ENCODE measurements at places on chromosomes 1 and 21.

DNA sequence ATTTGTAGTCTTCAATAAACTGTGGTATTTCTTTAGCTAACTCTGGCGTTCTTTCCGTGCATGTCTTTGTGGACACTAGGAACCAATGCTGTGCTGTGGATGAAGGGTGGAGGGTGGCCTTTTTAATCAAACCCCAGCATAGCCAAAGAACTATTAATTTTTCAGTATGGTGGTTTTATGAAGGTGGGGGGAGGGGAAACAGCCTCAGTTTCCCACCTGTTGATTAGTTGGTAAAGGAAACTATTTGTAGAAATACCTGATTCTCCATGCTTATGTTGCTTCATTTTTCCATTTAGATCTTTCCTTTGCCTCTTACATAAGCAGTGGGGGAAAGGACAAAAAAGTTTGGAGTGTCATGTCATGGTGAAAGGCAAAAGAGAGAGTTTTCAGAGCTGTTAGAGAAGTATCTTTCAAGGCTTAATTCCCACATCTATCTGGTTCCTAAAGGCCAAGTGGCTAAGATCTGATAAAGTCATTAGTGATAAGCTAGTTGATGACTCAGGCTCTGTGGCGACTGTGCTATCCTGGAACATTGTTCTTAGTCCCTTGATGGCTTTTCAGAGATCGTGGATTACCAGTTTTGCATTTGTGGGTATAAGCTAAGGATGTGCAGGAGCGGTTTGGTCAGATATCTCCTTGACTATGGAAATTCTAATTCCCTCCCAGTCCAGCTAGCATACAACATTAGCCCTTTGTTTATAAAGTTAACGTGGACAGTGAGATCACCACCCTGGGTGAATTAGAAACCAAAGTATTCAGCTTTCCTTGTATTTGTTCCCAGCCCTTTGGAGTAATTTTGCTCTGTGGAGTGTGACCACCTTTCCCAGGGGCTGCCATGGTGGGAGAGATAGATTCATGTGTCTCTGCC is 8.7 kb upstream of the HAX1 start:
- no peak for DNase-seq

DNA sequence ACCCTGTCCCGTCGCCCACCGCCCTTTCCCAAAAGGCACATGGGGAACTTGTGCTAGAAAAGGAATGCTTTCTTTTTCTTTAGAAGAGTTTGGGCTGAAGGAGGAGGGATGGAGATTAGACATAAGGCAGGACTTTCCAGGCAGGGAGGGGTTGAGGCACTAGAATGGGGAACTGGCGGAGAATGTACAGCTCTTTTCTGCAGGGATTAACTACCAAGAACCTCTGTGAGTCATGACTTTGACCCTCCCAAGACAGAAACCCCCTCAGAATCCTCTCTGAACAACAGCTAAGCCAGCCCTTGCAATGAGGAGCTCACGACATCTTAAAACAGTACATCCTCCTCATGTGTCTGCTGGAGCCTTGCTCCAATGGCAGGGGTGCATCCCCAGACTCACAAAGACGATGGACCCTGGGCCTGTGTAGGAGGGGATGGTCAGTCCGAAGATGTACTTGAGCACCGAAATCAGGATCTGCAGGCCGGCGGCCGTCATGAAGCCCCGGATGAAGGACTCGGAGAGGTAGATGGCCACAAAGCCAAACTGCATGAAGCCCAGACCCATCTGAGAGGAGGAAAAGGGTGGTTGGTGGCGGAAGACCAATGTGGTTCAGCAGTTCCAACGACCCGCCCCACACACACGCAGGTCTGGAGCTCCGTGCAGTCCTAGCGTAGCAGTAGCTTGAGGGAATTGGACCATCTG is 13.6 kb downstream of the SLC26A9 start:
- DNase-seq = no peak

DNA sequence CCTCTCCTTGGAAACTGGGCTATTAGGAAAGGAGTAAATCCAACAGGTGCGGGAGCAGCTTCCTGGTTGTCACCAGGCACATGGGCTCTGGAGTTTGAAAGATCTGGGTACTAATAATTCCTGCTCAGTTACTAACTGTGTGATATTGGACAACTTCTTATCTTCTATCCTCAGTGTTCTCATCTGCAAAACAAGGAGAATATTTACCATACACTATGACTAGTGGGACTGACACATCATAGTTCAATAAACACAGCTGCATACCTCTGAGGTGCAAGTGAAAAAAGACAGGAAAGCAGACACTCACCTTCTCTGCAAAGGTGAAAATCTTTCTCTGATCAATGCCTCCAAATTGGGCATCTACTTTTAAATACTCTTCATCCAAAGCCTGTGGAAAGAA is 19.7 kb downstream of the YARS1 start:
- no peak for DNase-seq

- no peak for DNase-seq
Observed at GRCh38 chr1:206651958-206652890, 16.9 kb downstream of the DYRK3 start.

DNA sequence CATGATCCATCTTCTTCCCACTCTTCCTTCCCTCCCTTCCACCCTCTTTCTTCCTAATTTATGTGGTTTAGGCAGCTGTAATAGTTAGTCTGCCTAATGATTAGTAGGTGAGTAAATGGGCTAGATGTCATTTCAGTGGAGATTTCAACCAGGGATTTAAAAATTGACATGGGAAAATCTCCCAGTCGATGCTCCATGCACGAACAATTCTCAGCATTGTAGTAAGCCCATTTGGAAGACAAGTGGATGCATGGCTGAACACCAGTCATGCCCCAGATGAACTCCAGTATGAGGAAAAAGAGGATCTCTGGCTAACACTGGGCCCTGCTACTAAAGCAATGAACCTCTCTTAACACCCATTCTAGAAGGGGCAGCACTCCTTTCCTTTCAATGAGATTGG is 25.3 kb downstream of the CHI3L2 start:
- DNase-seq = no peak

GRCh38 chr1:157819896-157820295 is at the start of gene FCRL1:
Gene FCRL1, minus strand, starts transcription at chr1:157820120. Its CDS starts 83 bp downstream, at chr1:157820037.
- DNase-seq = no peak

- DNase-seq = no peak
Observed at GRCh38 chr1:223114871-223115270, 28.2 kb downstream of the TLR5 start.

DNA sequence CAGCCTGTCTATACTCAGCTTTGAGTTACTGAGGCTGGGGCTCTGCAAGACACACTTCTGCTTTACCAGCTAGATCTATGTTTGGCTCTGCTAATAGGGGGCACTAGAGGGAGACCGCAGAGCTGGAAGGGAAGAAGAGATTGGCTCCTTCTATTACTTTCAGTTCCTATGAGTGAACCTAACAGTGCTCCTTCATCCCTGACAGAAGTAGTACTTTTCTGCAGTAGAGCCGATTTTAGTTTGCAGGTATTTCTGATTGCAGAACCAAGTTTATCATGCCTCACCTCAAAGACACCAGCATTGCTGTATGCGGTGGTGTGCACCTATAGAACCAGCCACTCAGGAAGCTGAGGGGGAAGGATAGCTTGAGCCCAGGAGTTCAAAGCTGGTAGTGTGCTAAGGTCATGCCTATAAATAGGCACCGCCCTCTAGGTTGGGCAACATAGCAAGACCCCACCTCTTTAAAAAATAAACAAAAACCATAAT is 5.7 kb upstream of the ZDHHC18 start:
- no peak for DNase-seq

- DNase-seq = peak; percentile 47
Observed at GRCh38 chr1:37513795-37514349, 694 bp downstream of the MEAF6 start.

- no peak for DNase-seq
Observed at GRCh38 chr1:7508934-7509519, 262.1 kb upstream of the VAMP3 start.

GRCh38 chr21:33844104-33844889 is 71.3 kb downstream of the ATP5PO start:
- no peak for DNase-seq

- no peak for DNase-seq
Observed at GRCh38 chr1:39269791-39270342, 65.4 kb downstream of the MACF1 start.

GRCh38 chr21:35467566-35467965 is 418.5 kb upstream of the RUNX1 start:
- no peak for DNase-seq

GRCh38 chr1:61056196-61056572 is 26.2 kb upstream of the NFIA start:
- DNase-seq = no peak

- DNase-seq = no peak
Observed at GRCh38 chr1:154219541-154219940, 1.2 kb upstream of the UBAP2L start.
